Epithelial cell of proximal tubule (primary cell): ENCODE measurements at places on chromosomes 6 and 20. TPM values are rescaled to one million over a fixed set of nuclear protein-coding genes. Genes with fewer than 3 reads are reported as not detected.

- DNase-seq = no peak
Observed at GRCh38 chr6:125363824-125364165, 62.0 kb upstream of the HDDC2 start.

CFAP206 gene
- 0.40 and 1.2 TPM in 2 replicates for total RNA-seq

- DNase-seq = no peak
Observed at GRCh38 chr6:149320796-149321195, 3.3 kb downstream of the TAB2 start.

- no peak for DNase-seq
Observed at GRCh38 chr6:18389479-18389878, 2.3 kb downstream of the RNF144B start.

GRCh38 chr6:14373648-14374437 lies 256.3 kb downstream of the CD83 start:
- no peak for DNase-seq

DNA sequence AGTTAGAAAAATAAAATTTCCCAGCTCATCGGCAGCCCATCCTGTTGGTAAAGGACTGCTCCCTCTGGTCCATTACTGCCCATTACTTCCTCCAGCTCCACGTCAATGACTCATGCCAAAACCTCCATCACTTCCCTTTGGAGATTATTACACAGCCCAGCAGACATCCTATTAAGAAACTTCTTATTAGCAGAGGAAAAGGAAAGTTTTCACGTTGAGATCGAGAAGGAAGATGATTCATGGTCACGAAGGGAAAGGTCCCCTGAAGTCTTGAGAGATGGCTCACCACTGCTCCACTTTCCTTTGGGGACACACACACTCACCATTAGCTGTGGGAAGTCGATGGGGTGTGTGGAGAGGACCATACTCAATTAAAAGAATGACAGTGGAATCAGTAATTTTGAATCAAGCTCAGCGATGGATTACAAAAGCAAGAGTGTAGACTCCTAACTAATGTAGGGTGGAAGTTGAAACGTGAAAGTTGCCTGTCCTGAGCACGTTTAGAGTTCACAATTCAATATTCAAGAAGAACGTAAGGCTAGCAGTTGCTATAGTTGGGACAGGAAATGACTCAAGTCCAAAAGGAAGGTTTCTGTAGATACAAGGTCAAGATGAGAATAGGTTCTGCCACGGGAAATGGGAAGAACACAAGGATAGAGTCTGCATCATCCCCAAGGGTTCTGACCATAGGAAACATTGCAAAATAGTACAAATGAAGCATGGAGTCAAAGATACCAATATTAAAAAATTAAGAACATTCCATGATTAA lies 21.6 kb downstream of the SASH1 start:
- no peak for DNase-seq

GRCh38 chr6:75551367-75551952 lies 50.2 kb upstream of the SENP6 start:
- DNase-seq = no peak

GRCh38 chr6:133835901-133836300 lies 53.0 kb upstream of the TCF21 start:
- no peak for DNase-seq

DNA sequence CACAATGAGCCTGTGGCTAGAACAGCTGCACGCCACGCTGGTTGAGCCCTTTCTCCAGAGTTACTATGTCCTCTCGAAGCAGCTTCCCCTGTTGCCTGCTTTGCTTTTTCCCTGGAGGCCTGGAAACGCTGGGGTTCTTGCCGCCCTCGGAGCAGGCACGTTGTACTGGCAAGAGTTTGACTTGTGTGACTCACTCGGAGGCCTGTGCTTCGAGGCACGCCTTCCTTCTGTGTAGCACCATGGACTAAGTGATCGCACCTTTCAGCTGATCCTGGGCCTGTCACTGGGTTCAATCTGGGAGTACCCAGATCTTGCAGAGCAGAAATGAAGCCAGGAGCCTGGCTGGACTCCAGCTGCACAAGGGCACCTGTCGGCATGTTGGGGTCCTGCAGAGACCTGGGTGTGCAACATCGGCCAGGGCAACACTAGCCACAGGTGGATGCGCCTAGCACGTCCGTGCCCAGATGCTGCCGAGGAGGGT lies 5.2 kb downstream of the INSM1 start:
- no peak for DNase-seq

SLC22A16 gene
- 0.14 TPM in 1 of 2 replicates, not detected in the other for total RNA-seq

GRCh38 chr6:81228912-81229555 lies 523.4 kb downstream of the TENT5A start:
- DNase-seq = no peak

SLCO4A1 gene
- 48.3 and 57.3 TPM in 2 replicates for total RNA-seq

GRCh38 chr6:80095600-80095999 lies 10.9 kb upstream of the BCKDHB start:
- no peak for DNase-seq

DNA sequence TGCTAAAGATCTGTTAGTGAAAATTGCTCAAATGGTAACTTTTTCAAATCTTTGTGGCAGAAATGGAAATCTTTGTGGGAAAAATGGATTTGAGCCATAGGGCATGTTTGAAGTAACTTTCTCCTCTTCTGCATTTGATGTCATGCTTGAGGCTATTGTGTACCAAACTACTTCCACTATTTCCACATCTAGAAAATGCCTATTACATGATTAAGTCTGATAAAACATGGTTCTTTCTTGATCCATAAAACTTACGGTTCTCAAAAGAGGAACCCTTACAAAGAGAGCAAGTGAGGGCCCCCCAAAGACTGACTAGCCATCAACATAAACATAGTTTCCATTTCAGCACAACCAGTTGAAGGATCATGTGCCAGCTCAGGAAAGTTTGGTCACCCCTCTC lies 150.6 kb downstream of the NFATC2 start:
- DNase-seq = no peak

ESR1 gene
- not detected in 2 replicates for total RNA-seq

GRCh38 chr6:9307786-9308185 lies 872.4 kb upstream of the SLC35B3 start:
- DNase-seq = no peak

GRCh38 chr6:170082531-170083187 lies 208.2 kb downstream of the DLL1 start:
- DNase-seq = no peak

PEX7 gene
- 9.1 and 12.5 TPM in 2 replicates for total RNA-seq

GRCh38 chr6:144298916-144299315 lies 13.8 kb downstream of the UTRN start:
- DNase-seq = no peak

GRCh38 chr6:46583721-46584120 lies 68.9 kb downstream of the CYP39A1 start:
- DNase-seq = no peak

DNA sequence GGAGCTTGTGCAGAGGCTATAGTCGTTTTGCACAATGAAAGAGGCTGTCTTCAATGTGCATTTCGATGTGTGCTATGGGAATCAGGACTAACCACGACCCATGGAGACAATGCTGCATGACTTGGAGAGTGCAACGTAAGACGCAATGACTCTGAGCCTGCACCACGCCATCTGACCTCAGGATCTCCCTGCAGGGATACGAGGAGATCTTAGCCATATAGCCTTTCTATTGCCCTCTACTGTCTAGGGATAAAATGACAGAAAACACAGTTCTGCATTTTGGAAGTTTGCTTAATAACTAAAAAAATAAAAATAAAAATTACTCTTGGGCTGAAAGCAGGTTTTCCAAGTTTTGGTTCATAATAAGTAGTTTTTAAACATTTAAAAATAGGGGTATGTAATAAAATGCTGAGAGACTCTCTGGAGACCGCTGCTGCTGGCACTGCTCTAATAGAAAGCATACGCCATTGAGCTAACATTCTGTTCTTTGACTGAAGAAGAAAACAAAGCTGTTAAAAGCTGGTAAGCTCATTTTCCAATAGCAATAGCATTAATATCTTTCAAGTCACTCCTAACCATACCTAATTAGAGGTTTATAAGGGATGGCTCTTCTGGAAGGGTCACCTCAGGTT lies 87.2 kb downstream of the PDE7B start:
- no peak for DNase-seq

DNA sequence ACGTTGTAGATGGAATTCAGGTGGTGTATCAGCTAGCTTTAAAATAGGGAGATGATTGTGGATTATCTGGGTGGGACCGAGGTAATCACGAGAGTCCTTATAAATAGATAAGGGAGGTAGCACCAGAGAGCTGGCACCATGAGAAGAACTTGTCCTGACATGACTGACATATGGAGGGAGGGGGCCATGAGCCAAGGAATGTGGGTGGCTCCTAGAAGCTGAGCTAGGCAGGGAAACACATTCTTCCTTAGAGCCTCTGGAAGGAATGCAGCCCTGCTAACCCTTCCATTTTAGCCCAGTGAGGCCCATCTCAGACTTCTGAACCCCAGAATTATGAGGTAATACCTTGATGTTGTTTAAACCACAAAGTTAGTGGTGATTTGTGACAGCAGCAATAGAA lies 321.1 kb upstream of the SULF2 start:
- no peak for DNase-seq

DNA sequence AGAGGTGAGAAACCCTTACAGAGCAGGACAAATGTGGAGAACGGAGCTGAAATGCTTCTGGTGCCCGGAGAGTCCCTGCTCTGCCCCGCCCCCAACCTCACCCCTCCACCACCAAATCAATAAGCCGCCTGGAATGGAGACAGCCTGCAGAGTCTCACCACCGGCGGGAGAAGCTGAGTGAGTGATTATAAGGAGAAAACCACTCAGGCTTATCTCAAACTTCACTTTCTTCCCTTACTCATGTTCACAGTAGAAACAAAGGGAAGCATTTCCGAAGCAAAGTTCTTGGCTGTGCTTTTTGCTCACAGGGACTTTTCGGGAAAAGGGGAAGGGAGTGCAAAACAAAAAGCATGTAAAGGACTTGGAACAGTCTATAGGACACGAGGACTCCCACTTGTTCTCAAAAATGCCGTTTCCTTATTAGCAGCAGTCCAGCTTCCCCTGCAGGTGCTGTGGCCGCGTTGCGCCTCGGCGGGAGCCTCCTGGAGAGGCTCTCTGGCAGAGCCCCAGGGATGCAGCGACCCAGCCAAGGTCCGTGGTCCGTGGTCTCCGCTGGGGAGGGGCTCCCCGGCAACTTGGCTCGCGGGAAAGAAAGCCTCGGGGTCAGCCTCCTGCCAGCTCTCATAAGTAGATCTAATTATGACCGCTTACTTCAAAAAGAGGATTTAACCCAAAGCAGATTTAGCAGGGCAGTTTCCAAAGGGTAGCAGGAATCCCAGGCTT lies 64.8 kb upstream of the TMEM30A start:
- peak; percentile 26 for DNase-seq

GRCh38 chr6:138971601-138972000 lies 16.5 kb downstream of the REPS1 start:
- no peak for DNase-seq

MUCL3 gene
- total RNA-seq = under 0.01 and 0.07 TPM in 2 replicates

KCNK16 gene
- not detected in 2 replicates for total RNA-seq

GRCh38 chr6:14020551-14020950 lies 95.8 kb downstream of the RNF182 start:
- DNase-seq = no peak

DNA sequence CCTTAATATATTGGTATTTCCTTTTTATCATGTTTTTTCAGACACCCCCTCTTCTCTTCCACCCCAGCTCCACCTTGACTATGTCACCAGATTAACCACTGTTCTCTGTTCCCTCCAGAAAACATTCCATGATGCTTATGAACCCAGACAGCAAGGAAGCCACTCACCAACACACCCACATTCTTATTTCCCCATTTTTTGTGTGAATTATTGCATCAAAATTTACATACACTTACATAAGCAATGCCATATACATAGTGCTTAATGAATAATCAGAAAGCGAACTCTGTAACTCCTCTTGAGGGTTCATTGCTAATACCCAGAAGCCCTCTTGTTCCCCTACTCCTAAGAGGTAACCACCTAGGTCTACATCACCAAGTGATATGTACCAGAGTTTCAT lies 182.3 kb upstream of the CDYL start:
- no peak for DNase-seq

ATXN1 gene
- 6.1 and 10.4 TPM in 2 replicates for total RNA-seq
